ENCODE measurements at places on chromosomes 5 and 9.
A peak's percentile ranks its signal among the peaks of the same experiment; 100 is the strongest.

DNA sequence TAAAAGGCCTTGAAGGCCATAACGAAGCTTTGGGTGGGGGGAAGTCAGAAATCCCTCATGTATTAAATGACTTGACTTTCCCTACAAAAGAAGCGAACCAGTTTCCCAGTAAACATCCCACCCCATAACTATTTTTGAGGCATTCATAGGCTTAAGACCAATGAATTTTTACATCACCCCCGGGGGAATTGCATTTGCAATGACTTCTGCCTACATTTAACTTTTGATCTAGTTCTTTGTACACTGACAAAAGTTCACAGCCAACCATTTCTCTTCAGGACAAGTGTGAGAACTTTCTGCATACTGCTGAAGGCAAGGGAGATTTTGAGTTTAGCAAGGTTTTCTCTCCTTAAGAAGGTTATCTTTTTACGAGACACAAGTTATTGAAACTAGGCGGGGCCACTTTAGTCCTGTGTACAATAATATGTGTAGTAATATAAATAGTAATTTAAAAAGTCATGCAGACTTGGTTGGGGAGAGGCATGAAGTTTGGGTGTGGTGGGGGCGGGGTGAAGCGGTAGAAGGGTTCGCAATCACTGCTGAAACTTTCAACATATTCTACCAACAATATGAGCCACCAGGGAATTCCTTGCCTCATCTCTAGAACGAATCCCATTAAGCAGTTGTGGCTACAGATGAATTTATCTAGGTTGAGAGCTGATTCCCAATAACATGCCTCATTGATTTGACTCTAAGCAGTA lies 2.5 kb downstream of the TJP2 start:
- DNase-seq: no peak

DNA sequence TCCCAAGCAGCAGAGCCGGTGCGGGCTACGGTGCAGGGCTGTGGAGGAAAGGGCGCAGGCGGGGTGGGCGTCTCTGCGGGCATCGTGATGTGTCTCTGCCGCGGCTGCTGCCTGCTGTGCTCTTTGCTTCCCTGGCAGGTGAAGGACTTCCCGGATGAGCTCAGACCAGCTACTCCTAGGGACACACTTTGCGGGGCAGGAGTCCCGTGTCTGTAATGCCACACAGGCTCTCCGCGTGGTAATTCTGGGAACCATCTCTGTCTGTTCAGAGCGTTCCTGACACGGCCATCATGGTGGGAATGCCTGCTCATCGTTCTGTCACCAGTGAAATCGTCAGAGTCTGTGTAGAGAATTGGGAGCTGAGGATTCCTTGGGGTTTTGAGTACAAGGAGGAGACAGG lies 235.5 kb downstream of the FANCC start:
- no peak for DNase-seq

- DNase-seq: no peak
These were observed 39.0 kb upstream of the AOPEP start for GRCh38 chr9:94687451-94687850.

- DNase-seq: peak; percentile 54
These were observed 8.6 kb upstream of the PTGES start for GRCh38 chr9:129761293-129761900.

GRCh38 chr9:127229691-127230417 lies 34.7 kb upstream of the GARNL3 start:
- no peak for DNase-seq
